Activated CD4-positive, alpha-beta T cell treated with anti-CD3 and anti-CD28 coated beads, Interleukin-2, amount 50 U/mL, for 4 hours (primary cell): ENCODE measurements at places on chromosomes 16 and 17.
A peak's percentile ranks its signal among the peaks of the same experiment; 100 is the strongest.

GRCh38 chr16:79981814-79982213 is 381.3 kb upstream of the MAF start:
- DNase-seq, result no peak

- no peak for DNase-seq
These were observed 7.3 kb upstream of the NR1D1 start for GRCh38 chr17:40107522-40108174.

DNA sequence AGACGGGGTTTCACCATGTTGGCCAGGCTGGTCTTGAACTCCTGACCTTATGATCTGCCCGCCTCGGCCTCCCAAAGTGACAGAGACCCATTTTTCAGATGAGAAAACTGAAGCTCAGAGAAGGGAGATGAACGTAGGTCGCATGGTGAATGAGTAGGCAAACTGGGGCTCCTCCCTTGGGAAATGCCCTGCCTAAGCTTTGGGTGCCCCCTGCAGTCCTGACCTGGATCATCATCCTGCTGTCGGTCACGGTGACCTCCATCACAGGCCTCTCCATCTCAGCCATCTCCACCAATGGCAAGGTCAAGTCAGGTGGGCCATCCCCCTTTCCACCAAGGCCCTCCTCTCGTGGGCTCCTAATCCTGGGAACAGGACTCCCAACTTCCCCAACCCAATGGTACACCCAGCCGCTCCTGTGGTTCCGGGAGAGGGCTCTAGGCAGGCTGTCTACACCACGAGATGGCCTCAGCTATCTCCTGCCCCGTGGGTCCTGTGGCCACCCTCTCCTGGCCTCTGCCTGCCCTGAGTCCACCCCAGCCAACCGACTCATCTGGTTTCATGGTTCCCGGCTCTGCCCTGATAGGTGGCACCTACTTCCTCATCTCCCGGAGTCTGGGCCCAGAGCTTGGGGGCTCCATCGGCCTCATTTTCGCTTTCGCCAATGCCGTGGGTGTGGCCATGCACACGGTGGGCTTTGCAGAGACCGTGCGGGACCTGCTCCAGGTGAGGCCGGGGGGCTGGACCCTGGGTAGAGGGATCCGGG is 4.7 kb downstream of the SLC12A3 start:
- DNase-seq, result peak; percentile 20

GRCh38 chr17:4945176-4945943 is 3.0 kb downstream of the PFN1 start:
- peak; percentile 83 for DNase-seq

DNA sequence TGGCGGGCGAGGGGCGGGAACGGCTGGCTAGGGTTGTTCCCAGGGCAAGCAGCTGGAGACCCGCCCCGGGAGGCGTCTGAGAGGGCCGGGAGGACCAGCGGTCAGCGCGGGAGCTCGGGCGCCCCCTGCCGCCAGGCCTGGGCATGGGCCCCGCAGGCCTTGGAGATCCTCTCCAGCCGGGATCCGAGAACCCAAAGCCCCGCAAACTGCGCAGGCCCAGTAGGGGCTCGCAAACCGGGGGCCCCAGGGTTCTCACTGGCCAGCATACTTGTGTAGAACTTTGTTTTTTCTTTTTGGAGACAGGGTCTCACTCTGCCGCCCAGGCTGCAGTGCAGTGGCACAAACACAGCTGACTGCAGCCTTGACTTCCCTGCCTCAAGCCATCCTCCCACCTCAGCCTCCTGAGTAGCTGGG is 20.8 kb upstream of the ZNF423 start:
- DNase-seq, result no peak

DNA sequence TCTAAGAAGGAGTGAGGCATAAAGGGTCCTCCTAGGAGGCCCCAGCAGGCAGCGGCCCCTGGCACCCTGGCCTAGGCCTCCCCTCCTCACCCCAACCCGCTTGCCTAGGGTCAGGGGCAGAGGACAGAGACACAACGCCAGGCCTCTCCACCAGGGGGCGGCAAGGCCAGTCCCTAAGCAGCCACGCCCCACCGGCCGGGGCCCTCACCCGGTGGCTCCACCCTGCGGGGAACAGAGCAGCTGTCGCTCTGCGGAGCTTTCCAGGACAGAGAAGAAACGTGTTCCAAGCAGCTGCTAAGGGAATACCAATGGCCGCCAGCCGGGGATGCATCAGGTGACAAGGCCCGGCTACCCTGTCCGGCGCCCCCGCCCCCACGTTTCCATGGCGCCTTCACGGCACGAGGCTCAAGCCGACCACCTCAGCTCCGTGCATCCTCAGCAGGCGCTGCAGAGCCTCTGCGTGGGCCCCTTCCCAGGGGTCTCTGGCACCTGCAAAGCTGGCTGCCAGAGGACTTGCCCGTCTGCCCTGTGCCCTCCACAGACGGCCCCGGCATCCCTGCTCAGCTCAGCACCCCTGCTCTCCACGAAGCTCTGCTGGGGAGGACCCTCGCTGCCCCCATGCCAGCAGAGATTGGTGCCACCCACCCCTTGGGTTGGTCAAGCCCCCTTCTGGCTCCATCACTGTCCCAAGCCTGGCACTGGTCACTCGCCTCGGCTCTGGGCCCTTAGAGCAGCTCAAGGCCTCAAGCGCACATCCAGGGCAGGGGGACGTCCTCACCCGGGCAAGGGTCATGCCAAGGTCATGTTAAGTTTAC is 5.6 kb downstream of the ZNF598 start:
- DNase-seq, result peak; percentile 82

DNA sequence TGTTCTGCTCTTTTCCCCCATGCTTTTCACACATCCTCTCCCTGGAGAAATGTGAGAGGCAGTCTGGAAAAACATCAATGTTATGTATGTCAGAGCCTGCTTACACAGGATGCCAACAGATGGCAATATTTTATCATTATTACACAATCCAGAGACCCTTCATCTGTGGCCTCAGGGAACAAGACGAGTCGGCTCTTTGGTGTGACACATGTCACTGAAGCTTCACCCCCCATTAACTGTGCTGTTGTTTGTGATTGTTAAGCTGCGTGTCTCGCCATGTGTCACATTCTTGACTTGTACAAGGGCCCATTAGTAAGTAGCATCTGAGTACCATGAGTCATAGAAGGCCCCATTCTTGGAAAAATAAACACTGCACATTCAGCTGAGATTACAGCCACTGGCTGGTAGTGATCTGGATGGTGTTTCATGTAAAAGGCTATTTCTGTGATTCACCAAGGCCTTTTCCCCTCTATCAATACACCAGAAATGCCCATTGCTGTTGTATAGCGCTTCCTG is 682.1 kb upstream of the SOX9 start:
- DNase-seq, result no peak

DNA sequence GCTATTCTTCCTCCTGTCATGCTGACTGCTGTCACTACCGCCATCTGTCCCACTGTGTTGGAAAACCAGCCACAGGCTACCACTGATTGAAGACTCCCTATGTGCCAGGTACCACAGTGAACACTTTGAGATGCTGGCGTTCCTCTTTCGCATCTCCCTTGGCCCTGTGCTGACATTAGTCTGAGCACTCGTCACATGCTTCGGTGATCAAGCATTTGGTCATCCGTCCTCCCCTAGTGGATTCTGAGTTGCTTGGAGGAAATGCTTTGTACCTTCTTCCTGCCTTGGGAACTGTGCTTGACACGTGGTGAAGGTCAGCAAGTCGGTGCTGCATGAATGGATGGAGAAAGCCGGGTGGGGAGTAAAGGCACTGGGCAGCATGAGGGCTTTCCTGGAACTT is 260.1 kb downstream of the SNX29 start:
- no peak for DNase-seq

GRCh38 chr17:28487881-28488532 is 14.6 kb downstream of the SLC13A2 start:
- no peak for DNase-seq

GRCh38 chr17:75721463-75722011 is 278 bp downstream of the ITGB4 start:
- DNase-seq, result no peak

DNA sequence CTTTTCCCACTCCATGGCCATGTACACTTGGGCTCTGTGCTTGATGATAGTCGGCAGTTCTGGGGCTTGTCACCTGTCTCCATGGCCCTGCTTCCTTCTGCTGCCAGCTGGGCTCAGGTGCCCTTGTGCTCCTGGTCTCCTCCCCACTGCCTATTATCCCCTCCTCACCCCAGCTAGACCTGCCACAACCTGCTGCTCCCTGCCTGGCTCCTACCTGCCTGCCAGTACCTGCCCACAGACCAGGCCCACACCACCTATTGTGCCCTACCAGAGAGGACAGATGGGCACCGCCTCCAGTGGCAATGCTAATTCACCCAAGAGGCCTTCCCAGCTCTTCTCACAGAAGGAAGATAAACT is 538 bp upstream of the RAPGEFL1 start:
- no peak for DNase-seq

- no peak for DNase-seq
These were observed 669 bp downstream of the RNF167 start for GRCh38 chr17:4940555-4941318.

- no peak for DNase-seq
These were observed 986 bp downstream of the SEBOX start for GRCh38 chr17:28363776-28364650.

- DNase-seq, result no peak
These were observed 197.6 kb downstream of the DNAH9 start for GRCh38 chr17:11795906-11796305.

DNA sequence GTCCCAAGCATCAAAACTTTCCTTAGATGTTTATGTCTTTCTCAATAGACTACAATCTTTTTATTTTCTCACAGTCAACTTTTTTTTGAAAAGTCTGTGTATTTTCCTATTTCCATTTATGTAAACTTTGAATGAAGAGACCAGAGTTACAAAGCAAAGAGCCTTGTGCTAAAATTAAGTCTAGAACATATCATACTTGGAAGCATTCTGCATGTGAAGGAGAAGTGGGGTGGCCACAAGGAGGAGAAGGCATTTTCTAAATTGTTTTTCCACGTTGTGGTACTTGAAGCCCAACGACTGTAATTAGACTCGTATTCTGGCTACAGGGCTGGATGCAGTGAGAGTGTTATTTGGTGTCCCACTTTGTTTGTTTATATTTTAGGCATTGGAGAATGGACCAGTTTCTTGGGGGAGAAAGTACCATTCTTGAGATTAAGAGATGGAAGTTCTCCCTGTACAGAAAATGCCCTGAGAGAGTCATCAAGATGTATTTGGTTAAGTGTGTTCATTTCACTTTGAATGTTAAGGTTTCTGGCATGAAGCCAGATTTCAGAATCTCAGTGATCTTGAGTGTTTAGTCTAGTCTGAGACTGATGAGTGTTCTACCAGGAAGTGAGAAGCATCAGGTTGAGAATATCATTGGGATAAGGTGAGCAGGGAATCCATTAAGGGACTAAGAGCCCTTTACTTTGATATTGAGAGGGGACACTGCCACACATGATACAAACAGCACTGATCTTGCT is 71.6 kb downstream of the MAP2K6 start:
- no peak for DNase-seq

DNA sequence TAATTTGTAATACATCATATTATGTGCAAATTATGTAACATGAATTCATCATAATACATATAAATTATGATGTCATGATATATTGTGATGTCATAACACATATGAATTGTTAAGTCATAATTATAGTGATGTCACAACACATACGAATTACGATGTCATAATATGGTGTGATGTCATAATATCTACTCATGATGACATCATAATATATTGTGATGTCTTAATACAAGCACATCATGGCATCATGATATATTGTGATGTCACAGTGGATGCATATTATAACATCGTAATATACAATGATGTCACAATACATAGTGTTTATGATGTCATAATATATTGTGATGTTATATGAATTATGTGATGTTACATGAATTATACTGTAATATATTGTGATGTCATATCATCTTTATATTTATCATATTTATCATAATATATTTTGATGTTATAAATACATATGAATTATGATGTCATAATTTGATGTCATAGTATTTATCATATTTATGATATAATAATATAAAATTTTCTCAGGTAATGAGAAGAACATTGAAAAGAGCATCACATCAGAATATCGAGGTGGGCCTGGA is 1793.0 kb downstream of the TP53TG3F start:
- no peak for DNase-seq

GRCh38 chr17:27907976-27908558 is 14.9 kb upstream of the LYRM9 start:
- DNase-seq, result no peak

- no peak for DNase-seq
These were observed 302.4 kb downstream of the SEC14L1 start for GRCh38 chr17:77442976-77443747.

DNA sequence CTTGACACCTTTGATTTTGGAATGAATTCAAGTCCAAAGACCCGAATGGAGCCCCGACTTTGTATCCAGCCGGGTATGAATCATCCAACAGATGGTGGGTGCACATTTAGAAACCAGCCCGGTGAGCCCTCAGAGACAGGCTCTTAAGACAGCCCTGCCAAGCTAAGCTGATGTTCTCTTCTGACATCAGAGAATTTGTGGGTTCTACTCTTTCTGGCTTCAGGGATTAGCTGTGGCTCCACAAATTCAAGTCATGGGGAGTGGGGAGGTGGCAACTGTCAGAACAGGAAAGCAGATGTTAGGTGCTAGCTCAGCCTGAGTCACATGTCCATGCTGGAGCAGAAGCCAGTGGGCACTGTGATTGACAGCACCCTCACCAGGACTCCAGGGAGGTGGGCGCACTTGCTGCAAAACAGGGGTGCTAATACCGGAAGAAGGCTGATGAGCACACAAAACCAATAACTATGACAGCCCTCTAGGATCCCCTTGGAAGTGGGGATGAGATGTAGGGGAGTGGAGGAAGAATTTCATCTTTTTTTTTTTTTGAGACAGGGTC is 31.4 kb upstream of the XYLT2 start:
- no peak for DNase-seq

DNA sequence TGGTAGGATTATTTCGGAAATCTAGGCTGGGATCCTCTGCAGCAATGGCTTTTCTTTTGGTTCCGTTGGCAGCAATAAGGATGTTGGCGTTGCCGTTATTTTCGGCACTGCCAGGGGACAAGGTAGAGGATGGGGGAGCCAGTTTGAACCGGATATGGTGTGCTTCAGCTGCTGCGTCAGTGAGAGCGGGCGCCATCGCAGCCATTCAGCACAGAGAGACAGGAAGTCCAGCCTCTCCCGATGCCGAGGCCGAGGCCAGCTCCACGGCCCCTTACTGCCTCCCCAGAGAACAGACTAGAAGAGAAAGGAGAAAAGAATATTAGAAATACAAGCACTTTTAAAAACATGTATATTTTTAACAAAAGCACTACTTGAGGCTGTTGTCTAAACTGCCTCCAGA is 21.3 kb downstream of the KANSL1 start:
- no peak for DNase-seq

DNA sequence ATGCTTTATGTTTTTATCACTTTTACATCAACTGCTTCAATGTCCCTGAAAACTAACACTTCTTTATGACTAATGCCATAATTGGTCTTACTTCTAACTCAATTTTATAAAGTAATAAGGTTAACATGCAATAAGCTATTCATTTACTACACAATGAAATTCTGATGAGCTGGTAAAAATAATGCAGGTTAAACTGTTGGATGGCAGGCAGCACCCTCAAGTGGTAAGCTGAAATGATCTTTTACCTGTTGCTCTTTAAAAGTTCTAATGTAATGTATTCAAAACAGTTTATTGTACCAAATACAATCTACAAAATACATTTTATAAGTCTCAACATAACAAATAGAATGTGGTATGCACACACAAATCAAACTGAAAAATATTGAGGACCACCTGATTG is 1280.3 kb downstream of the CDH8 start:
- no peak for DNase-seq
